ENCODE measurements at places on chromosomes 6 and 20.

DNA sequence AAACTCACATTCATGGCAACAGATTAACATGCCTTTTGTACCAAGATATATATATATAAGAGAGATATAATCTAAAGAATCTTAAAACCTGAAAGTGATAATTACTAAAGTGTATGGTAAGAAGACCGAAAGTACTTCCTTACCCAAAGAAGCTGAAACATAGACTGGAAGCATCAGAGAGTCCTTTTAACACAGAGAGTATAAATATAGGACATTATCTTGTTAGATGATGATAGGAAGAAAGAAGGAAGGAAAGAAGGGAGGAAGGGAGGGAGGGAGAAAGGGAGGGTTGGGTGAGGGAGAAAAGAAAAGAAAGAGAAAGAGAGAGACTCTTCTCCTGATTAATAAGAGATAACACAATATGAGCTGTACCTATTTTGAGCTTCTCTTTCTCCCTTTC lies 68.2 kb downstream of the PHIP start:
- no peak for DNase-seq

- DNase-seq: no peak
Observed at GRCh38 chr20:60764771-60765170, 487.3 kb upstream of the CDH4 start.

GRCh38 chr6:111430605-111431376 lies 52.2 kb downstream of the REV3L start:
- no peak for DNase-seq

GRCh38 chr6:27136077-27136644 lies 111.3 kb upstream of the PRSS16 start:
- DNase-seq: no peak

DNA sequence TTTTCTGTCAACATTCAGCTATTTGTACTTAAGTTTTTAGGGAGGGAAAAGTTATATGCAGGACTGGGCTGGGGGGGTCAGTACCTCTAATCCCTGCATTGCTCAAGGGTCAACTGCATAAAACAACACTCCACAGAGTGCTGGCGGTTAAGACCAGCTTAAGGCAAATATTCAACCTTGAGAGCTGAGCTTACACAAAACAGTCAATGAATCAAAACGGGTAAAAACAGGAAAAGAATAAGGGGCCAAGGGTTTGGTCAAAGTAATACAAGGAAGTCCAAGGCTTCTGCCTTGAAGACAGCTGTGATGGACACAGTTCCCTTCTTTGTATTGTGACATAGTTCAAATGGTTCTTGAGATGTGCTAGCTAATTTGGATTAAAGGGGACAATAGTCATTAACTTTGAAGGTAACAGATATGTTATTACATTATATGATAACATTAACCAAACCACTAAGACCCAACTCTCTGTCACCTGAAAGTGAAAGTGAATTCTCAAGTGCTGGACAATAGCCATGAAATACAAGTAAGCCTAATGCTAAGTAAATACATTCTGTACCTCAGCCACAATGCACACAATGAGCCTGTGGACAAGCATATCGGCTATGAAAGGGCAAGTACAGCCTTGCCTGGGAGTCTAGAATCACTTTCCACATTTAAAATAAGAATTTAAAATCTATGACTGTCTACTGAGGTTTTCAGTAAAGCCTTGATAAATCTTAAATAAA lies 106.8 kb downstream of the PDE10A start:
- DNase-seq: no peak

GRCh38 chr6:125273251-125273650 lies 28.5 kb downstream of the HDDC2 start:
- no peak for DNase-seq

GRCh38 chr6:21185861-21186478 lies 407.6 kb upstream of the SOX4 start:
- DNase-seq: no peak

- DNase-seq: no peak
Observed at GRCh38 chr6:136703331-136703865, 88.9 kb downstream of the MAP3K5 start.

All from stimulated activated CD8-positive, alpha-beta memory T cell treated with anti-CD3 and anti-CD28 coated beads, Interleukin-4, amount 100 ng/mL, for 1 hour (primary cell).